Esophagus squamous epithelium (tissue), 5 donors: ENCODE measurements at places on chromosomes 3 and 15.

GRCh38 chr3:81602781-81603180 is 158.7 kb downstream of the GBE1 start:
- no peak for DNase-seq

DNA sequence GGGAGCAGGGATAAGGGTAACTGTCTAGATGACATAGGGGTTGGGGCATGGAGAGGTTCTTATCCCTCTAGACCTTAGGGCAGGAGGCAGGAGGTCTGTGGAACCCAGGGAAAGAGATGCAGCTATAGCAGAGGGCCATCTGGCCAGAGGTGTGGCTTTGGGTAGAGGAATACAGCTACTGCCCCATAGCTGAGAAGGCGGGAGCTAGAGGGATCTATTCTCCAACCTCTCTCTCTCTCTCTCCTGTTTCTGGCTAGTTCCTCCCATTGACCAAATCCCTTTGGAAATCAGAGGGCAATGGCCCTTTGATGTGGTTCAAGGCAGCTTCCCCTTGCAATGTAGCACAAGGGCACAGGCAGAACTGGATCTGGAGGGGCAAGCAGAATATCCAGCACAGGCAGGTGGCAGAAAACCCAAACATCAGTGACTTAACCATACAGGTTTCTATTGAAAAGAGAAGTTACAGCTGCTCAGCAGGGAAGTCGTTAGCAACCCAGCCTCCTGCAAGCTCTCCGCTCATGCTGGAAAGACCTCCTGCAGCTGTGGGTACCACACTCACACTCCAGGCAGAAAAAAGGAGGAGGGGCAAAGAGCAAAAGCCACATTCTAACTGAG is 22.3 kb upstream of the LMOD3 start:
- no peak for DNase-seq

GRCh38 chr3:145182196-145182911 is 978.6 kb downstream of the PLOD2 start:
- no peak for DNase-seq

DNA sequence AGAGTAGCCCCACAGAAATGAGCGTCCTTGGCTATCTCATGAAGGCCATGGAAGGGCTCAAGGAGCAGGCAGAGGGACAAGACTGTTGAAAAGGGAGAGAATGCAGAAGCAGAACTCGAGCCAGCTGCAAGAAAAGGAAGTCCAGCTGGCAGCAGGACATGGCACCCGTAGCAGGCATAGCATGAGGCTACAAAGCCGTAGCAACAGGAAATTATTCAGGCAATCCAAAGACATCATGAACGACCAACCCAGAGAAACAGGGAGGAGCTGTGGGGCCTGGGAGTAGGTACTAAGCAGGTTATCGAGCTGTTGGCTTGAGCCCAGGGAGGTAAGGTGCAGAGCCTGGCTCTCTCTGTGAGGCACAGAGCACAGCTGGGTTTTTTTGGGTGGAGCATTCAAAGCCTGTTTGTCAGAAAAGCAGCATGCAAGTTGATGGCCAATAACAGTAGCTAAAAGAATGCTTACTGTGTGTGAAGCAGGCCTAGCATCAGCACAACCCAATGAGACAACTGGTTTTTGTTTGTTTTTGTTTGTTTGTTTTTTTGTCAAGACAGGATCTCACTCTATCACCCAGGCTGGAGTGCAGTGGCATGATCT is 144.0 kb upstream of the SMAD3 start:
- no peak for DNase-seq
